Effector CD8-positive, alpha-beta T cell (primary cell): ENCODE measurements at places on chromosomes 2 and 18.

GRCh38 chr2:234469251-234469845 lies 27.5 kb downstream of the ARL4C start:
- no peak for DNase-seq

- no peak for DNase-seq
These were observed 32.9 kb upstream of the ITGB6 start for GRCh38 chr2:160232905-160233475.

DNA sequence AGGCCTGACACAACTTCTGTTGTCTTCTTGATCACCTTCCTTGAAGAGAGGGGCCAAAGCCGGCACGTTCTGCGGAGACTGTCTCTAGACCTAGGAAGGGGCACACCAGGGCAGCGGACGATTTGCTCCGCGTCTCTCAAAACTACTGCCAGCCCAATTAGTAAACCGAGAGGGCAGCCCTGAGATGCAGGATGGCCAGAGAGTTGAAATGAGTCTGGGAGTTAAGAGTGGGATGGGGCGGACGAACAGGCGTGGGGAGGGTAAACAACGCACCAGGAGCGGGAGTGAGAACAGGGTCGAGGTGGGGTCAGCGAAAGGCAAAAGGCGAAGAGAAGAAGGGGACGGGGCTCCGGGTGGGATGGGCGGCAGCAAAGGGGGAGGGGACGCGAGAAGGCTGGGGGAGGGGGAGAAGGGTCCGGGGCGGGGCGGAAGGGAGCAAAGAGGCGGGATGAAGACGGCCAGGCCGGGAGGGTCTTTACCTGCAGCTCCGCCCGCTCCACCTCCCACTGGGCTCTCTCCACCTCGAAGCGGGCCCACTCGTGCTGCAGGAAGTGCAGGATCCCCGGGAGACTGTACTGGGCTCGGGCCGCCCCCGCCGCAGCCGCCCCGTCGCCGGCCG lies 476 bp downstream of the STRN start:
- DNase-seq = no peak

GRCh38 chr2:80255918-80256781 lies 48.4 kb downstream of the LRRTM1 start:
- DNase-seq = no peak

GRCh38 chr18:57057890-57058289 lies 89.0 kb upstream of the BOD1L2 start:
- no peak for DNase-seq
